Stimulated activated CD4-positive, alpha-beta T cell treated with anti-CD3 and anti-CD28 coated beads, Interleukin-12 subunit alpha, Interleukin-12 subunit beta, amount 100 ng/mL, for 48 hours (primary cell): ENCODE measurements at places on chromosomes 1 and 21.

- DNase-seq, result no peak
Observed at GRCh38 chr1:77126307-77126706, 92.9 kb downstream of the PIGK start.

DNA sequence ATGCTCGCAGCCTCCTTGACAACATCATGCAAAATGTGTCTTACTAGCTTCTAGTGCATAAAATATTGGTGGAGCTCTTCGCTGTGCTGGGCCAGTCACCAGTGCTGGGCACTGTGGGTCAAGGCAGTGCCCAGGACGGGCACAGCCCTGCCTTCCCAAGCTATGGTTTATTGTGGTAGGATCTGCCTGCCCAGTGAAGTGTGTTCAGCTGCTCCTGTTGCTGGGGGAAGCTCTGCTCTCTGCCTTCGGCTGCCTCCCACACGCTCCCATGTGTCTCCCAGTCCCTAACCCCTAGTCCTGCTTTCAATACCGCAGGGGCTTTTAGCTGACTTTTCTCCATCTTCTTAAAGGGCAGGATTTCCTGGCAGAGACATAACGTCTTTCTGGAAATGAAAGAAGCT lies 15.7 kb downstream of the EPHX1 start:
- DNase-seq, result no peak

GRCh38 chr1:61221642-61222041 lies 139.3 kb downstream of the NFIA start:
- no peak for DNase-seq

- DNase-seq, result no peak
Observed at GRCh38 chr1:150194381-150195031, 41.4 kb downstream of the ANP32E start.

DNA sequence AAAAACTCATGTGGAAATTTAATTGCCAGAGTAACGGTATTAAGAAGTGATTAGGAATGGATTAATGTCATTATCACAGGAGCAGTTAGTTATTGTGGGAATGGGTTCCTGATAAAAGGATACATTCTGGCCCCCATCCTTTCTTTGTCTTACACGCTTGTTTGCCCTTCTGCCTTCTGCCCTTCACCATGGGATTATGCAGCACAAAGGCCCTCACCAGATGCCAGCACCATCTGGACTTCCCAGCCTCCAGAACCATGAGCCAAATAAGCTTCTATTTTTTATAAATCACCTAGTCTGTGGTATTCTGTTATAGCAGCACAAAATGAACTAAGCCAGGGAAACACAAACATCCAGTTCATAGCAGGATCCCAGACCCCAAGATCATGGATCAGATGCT lies 33.9 kb upstream of the POU2F1 start:
- no peak for DNase-seq

DNA sequence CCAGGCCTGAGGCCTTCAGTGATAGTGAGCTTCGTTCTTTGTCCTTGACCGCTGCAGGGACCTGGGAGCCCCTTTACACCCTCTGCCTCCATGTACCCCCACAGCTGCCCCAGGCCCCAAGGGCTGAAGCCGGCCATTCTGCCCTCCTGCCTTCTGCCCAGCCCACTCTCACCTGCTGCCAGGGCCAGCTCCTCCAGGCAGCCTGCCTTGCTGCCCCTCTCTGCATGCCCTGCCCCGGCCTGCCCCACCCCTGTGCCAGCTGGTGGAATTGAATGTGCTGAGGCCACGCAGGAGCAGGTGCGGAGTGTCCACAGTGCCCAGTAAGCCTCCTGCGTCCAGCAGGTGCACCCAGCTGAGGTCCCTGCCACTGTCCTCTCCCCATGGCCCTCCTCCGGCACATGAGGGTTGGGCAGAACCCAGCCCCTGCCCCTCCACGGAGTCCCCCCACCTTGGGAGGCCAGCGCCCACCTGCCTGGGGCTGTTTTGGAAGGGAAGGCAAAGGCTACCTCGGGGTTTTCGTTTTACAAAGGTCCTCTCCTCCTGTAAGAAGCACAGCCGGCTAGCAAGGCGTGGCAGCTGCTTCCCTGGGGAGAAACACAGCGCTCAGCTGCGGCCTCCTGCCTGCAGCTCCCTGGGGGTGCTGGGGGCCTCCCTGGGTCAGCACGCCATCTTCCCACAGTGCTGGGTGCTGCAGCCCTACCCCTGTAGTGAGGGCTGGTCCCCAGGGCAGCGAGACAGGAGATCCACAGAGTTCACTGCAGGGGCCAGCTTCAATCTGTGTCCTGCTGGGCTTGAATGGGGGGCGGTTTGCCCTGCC lies 21.0 kb downstream of the MMEL1 start:
- no peak for DNase-seq

GRCh38 chr1:22225858-22226589 lies 83.1 kb upstream of the WNT4 start:
- DNase-seq, result no peak

- no peak for DNase-seq
Observed at GRCh38 chr1:21539933-21540332, 30.7 kb downstream of the ALPL start.

GRCh38 chr1:180923021-180923841 lies 10.5 kb downstream of the KIAA1614 start:
- no peak for DNase-seq

DNA sequence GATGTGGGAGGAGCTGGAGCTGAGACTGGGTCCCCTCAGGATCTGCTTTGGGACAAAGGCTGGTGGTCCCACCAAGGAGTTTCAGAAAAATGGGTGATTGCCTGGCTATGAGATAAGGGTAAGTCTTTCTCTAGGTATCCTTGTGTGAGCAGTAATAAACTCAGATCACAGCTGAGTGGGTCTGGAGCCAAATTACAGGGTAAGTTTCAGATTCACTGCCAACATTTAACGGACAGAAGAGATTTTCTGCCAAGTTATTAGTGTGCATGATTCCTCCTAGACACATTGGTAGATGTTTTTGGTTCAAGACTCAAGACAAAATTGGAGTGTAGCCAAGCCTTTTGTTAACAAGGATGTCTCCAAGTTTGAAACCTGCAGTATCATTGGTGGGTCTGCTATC lies 7.5 kb downstream of the CD1B start:
- DNase-seq, result no peak

DNA sequence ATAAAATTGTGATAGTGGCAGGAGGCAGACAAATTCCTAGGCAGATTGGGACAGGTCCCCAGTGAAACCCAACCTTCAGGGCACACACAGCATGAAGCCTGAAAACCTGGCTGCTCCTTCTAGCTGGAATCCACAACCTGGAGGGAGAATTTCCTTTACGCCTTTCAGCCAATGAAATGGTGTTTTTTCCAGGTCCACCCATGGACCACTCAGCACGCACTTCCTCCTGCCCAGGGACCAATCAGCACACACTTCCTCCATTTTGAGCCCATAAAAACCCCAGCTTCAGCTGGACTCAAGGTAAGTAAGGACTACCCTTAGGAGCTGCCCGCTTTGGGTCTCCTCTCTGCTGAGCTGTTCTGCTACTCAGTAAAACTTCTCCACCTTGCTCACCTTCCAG lies 120.1 kb downstream of the AKT3 start:
- DNase-seq, result no peak

- DNase-seq, result no peak
Observed at GRCh38 chr1:21935891-21936365, 1.2 kb downstream of the HSPG2 start.

- DNase-seq, result no peak
Observed at GRCh38 chr1:201006450-201006849, 17.1 kb downstream of the KIF21B start.

DNA sequence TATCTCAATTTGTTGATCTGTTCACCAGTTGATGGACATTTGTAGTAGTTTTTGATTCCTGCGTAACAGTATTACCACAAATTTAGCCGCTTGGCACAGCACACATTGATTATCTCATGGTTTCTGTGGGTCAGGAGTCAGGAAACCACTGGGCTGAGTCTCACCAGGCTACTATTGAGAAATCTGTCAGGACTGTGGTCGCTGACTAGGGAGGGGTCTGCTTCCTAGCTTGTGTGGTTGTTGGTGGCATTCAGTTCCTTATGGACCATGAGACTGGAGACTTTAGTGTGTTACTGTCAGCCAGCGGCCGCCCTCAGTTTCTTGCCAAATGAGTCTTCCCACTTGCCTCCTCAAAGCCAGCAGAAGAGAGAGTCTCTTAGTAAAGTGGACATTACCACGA lies 9.8 kb downstream of the PEX14 start:
- no peak for DNase-seq

GRCh38 chr1:26719205-26719604 lies 23.4 kb downstream of the ARID1A start:
- no peak for DNase-seq

- DNase-seq, result no peak
Observed at GRCh38 chr1:95640746-95641145, 406.7 kb downstream of the RWDD3 start.

- DNase-seq, result no peak
Observed at GRCh38 chr1:108877348-108878159, 769 bp downstream of the GPSM2 start.

- no peak for DNase-seq
Observed at GRCh38 chr1:156741481-156741983, 644 bp upstream of the MRPL24 start.

DNA sequence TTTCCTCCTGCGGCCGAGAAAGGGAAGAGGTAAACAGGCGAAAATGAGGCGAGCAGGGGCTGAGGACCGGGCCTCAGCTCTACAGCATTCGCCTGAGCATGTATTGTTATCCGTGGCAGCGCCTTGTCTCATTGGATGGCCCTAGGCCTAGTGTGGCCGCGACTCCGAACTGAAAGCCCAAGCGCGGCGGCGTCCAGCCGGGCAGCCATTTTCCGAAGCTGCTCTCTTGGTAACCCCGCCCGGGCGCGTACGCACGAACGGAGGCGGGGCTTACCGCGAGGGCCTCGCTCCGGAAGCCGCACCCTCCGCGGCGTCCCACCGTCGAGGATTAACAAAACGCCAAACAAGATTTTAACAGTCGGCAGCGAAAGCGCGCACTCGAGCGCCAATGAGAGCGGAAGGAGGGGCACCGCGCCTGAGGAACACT lies 797 bp upstream of the USP1 start:
- peak; percentile 91 for DNase-seq

- DNase-seq, result no peak
Observed at GRCh38 chr1:94621395-94621794, 79.8 kb upstream of the F3 start.

GRCh38 chr1:41995441-41996130 lies 76.9 kb upstream of the HIVEP3 start:
- no peak for DNase-seq

DNA sequence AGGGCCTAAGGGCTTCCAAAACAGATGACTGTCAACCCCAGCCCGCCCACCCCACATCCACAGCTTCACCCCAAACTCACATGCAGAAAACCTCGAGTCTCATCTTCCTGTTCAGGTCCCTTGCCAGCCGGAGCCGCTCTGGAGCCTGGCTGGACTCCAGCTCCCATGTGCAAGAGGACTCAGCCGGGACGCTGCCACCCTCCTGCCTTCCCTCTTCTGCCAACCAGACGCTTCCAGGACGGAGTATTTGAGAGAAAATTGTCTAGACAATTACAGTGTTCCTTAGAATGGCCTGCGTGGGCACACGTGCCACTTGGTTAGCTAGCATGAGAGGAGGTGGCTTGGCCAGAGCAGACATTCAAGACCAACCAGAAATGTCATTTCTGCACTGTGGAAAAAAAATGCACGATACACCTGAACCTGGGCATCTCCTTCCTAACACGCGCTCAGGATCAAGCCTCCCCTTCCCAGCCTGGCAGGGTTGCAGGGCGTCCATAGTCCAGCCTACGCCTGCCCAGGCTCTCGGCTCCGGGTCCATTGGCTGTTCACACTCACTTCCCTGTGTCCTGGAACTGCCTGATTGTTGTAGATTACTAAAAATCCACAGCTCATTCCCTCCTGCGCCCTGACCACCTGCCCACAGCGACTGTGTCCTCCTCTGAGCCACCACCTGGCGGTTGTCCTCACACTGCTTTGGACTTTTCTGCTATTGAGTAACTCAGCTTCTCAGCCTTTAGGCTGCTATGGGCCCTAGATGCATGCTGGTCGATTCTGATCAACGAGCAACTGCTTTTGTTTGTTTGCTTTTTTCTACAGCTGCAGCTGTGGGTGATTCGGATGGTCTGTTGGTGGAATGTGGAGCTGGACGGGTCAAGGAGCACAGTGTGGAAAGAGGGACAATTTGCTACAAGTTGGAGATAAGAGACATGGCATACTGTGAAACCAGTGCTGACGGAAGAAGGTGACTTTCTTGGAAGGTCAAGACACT lies at the start of gene CLDN14:
Gene CLDN14 (minus strand): TSS at position 708 of the 988 bp plus-strand sequence. CDS start 18,427 bp downstream, outside the sequence.
- no peak for DNase-seq

- no peak for DNase-seq
Observed at GRCh38 chr1:205579711-205580110, 52.1 kb downstream of the ELK4 start.

DNA sequence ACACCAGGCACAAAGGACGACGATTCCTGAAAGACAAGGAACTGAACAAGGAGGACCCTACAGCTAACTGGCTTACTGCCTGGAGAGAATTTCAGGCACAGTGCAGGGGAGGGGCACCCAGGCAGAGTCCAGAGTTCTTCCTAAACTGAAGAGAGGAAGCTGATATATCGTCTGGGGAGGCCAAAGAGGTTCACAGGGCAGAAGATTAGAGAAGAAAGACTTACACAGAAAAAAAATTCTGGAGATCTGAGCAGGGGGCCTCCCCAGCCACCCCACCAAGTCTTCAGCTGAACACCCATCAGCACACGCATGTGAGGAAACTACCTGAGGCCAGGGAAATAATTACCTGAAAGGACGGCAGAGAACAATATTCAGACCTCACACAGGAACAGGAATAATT lies 24.6 kb downstream of the SORT1 start:
- no peak for DNase-seq

DNA sequence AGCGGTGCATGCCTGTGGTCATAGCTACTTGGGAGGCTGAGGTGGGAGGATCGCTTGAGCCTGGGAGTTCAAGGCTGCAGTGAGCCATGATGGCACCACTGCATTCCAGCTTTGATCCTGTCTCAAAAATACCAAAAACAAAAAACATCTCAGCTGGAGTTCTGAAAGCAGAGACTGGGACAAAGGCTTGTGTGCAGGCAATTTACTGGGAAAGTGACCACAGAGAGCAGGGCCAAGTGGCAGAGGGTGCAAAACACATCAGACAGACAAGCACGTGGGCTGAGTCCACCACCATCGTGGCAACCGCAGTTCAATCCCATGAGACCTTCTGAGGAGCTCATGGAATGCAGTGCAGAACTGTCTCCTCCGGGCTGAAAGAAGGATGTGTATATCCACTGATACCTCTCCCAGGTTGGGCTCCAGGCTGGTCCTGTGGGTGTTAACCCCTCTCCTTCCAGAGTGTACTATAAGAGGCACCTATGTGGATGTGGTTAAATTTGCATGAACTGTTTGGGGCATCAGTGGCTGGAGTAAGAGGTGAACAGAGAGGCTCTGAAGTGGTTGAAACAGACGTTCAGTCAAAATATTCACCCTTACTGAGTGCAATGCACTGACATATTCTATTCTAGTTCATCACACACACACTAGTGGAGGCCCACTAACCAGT lies 10.8 kb downstream of the PIGP start:
- DNase-seq, result no peak

GRCh38 chr1:26287033-26287711 lies 7.3 kb downstream of the SH3BGRL3 start:
- DNase-seq, result no peak

GRCh38 chr21:27565364-27565763 lies 598.5 kb upstream of the ADAMTS5 start:
- DNase-seq, result no peak
